ENCODE measurements at places on chromosomes 7 and 10.

DNA sequence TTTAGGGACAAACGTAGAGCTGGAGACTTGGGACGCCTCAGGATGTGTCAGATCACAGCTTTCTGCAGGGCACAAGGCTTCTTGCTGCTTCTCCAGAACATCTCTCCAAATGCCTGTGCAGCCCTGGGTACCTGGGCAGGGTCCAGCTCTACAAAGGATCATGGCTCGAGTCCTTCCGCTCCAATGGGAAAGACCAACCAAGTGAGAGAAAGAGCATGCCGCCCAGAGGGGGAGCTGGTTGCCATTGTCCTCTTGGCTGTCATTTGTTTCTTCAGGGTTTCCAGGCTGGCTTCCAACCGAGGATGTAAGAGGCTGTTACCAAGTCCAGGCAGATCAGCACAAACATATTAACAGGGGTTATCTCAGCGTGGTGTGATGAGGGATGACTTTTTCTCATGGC is 5.6 kb upstream of the LEP start:
- DNase-seq, result no peak

- no peak for DNase-seq
These were observed 3.8 kb upstream of the TCERG1L start for GRCh38 chr10:131315344-131315743.

- DNase-seq, result no peak
These were observed 3.2 kb upstream of the ZNF775 start for GRCh38 chr7:150375662-150376521.

- no peak for DNase-seq
These were observed 198.9 kb downstream of the HDAC9 start for GRCh38 chr7:18694484-18694883.

GRCh38 chr7:129781928-129782817 is 170.6 kb downstream of the UBE2H start:
- DNase-seq, result no peak

GRCh38 chr7:70673778-70674570 is 458.0 kb upstream of the GALNT17 start:
- no peak for DNase-seq

GRCh38 chr7:55129541-55130394 is 111.0 kb downstream of the EGFR start:
- no peak for DNase-seq

DNA sequence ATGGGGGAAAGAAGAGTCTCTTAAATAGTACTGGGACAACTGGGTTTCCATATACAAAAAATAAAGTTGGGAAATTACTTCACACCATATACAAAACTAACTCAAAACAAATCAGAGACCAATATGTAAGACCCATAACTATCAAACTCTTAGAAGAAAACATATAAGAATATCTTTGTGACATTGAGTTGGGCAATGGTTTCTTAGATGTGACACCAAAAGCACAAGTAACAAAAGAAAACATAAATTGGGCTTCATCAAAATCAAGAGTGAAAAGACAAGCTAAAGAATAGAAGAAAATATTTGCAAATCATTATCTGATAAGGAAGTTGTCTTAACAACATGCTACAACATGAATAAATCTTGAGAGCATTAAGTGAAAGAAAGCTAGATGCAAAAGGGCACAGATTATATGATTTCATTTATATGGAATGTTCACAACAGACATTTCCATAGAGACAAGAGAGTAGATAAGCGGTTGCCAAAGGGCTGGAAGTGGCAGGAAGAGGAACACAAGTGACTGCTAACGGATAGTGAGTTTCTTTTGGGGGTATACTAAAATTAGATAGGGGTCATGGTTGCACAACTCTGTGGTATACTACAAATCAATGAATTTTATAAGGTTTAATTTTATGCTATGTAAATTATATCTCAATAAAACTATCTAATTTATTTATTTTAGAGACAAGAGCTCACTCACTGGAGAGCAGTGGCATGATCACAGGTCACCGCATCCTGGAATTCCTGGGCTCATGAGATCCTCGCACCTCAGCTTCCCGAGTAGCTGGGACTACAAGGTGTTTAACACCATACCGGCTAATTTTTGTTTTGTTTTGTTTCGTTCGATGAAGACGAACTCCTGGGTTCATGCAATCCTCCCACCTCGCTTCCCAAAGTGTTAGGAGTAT is 35.4 kb downstream of the JMJD1C start:
- DNase-seq, result no peak

DNA sequence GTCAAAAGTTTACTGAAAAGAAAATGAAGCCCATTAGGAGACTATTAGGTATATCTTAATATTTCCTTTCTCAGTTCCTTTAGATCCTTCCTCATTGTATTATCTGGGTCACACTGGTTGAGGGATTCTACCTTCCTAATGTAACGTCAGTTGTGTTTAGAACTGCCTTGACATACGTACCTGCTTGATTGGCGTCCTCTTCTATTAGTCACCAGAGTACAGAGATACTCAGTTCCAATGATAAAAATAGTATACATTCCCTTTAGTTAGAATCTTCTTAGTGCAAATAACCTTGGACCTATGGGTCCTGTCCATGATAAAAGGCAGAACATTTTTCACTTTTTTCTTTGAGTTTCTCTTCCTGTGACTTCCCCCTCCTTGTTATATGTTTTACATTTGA is 45.2 kb downstream of the AHCYL2 start:
- DNase-seq, result no peak

DNA sequence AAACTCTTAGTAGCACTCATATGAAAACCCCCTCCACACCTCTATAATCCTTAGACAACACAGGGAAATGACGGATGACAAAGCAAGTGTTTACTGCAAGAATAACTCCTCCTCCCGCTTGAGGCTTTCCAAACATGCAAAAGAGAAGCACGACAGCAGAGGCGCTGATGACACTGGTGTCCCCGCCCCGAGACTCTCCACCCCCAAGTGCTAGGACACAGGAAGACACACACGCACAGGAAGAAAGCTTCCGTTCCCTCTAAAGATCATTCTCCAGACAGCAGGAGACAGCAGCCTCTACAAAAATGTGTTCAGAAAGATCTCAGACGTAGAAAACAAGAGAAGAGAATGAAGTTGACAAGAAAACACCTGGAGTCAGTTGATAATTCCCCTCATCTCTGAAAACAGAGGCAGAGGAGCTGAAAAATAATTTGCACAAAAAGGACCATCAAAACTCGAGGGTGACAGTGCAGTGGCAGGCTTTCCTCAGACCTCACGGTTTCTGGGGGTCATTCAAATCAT is 90.2 kb downstream of the DLG5 start:
- no peak for DNase-seq

GRCh38 chr10:77164616-77165311 is 472.8 kb downstream of the KCNMA1 start:
- no peak for DNase-seq

- DNase-seq, result no peak
These were observed 184.2 kb downstream of the STK31 start for GRCh38 chr7:23893942-23894891.

- DNase-seq, result no peak
These were observed 44.4 kb upstream of the TOMM7 start for GRCh38 chr7:22867003-22867402.

DNA sequence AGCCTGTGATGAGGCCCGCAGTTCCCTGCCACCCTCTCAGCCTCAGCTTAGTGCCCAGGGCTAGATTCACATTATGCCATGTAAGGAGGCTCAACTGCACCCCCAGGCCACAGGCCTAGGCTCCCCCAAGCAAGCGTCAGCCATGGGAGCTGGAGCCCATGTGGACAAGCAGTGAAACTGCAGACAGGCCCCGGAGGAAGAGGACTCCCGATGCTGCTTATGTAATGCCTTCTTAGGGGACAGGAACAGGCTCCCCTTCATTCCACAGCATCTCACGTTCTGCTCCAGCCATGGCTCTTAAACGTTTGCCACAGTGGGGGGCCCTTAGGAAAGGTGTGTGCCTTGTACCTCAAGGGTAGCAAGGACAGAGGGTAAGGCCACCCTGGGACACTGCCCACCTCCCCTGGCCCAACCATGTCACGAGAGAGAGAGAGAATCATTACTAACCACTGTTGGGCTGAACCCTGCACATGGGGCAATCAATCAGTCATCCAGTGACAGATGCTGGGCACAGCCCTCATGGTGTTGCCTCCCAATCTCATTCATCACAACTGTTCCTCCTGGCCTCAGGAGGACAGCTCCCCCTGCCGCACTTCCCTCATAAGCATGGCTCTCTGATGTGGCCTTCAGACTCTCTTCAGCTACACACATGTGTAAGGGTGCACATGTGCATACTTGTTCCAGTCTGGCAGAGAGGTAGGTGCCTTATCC is 263.0 kb downstream of the GRID1 start:
- DNase-seq, result no peak

DNA sequence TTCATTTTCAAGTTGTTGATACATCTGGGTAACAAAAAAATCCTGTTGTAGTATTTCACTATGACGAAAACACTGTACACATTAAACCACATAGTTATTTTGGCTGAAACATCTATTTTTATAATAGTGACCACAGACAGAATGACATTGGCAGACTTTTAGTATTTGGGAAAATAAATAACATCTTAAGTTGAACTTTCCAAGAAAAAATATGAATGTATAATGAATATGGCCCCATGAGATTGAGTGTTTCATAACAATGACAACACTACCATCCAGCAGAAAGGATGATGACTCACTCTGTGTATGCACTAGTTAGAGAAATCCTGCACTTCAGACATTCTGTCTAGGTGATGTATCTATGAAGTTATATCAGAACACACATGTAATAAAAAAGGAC is 118.1 kb downstream of the SEMA3D start:
- DNase-seq, result no peak

DNA sequence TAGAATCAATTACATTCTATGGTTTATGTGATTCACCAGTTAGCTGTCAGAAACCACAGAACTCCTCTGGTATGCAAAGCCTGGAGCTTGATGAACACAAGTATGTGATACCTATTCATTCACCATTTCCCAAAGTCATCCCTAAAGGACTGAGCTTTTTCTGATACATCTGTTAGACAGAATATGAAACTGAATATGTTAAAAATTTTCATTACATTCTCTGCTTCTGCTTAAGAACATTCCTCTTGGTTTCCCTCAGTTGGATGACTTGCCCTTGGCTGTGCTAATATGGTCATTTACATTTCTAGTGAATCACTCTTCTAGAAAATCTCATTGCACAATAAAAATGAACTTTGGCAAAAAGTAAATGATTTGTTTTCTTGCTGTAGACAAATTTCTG is 10.8 kb upstream of the PON1 start:
- DNase-seq, result no peak

DNA sequence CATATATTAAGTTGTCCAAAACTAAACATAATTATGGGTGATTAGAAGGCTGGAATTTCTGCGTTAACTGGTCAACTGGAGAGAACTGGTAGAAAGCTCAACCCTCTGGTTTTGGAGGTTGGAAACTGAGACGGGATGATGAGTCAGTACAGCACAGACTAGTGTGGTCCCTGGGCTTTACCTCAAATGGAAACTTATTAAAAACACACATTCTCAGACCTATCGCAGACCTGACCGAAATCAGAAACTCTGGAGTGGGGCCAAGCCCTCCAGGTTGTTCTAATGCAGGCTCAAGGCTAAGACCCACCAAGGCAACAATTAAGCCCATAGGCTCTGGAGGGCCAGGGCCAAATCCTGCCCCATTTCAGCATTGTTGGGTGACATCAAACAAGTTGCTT is 136.9 kb downstream of the KCNMA1 start:
- no peak for DNase-seq

- DNase-seq, result no peak
These were observed 141.3 kb downstream of the SKAP2 start for GRCh38 chr7:26723129-26723528.

DNA sequence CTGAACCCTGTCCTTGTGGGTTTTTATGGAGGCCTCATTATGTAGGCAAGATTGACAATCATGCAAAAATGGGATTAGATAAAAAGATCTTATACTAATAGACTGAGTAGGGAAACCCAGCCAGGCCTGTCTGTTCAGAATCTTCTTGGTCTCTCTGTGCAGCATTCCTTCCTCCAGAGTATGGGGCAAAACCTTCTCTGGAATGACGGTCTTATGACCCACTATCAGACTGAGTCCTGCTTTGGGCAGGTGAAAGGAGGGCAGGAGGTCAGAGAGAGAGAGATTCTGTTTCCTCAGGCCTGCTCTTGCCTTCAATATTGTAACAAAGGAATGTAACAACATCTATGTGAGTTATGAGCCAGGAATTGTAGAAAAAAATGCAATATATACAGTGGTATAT is 182.6 kb downstream of the DNAJC1 start:
- no peak for DNase-seq

DNA sequence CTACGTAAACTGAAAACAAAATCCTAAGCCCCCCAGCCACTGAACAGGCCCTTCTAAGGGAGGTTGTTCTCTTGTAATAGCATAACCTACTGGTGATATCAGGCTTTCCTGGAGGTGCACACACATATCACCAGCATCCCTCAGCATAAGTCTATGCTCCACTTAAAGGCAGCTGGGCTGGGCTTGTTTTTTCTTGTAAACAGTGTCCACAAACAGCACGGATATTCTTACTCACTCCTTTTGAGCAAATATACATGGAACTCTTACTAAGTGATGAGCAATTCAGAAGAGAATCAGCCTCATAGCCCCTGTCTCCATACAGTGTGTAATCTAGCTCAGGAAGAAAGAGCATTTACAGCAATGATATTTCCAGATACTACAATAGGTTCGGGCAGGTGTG is 2.4 kb downstream of the LRIT1 start:
- no peak for DNase-seq

DNA sequence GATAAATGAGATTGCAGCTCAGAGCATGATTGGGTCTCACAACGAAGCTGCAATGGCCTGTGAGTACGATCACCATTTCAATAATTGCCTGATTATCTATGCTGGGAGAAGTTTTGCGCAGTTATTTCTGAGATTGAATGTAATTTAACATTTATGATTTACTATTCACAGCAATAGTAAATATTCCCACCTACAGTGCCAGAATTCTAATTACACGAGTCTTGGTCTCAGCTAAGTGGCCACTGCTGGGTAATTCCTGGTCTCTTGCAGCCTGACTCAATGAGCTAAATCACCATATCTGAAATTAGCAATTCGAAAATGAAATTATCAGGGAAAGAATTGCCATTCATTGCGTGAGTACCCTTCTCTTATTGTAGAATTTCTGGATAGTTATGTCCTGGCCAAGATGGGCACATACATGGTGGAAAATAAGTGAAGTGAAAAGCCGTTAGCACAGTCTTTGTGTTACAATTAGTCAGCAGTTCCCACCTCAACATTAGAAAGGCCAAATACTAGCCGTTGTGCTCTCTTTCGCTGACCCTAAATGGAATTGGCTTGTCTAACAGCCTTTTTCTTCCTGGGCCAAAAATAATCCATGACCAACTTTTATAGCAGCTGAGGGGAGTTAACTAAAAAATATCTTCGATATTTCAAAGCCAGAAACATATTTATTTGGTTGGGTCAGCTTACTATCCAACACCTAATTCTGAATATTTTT is 681.0 kb upstream of the C7orf33 start:
- no peak for DNase-seq

All from 8988T (cell line).